ENCODE measurements at places on chromosomes 11 and 22.

DNA sequence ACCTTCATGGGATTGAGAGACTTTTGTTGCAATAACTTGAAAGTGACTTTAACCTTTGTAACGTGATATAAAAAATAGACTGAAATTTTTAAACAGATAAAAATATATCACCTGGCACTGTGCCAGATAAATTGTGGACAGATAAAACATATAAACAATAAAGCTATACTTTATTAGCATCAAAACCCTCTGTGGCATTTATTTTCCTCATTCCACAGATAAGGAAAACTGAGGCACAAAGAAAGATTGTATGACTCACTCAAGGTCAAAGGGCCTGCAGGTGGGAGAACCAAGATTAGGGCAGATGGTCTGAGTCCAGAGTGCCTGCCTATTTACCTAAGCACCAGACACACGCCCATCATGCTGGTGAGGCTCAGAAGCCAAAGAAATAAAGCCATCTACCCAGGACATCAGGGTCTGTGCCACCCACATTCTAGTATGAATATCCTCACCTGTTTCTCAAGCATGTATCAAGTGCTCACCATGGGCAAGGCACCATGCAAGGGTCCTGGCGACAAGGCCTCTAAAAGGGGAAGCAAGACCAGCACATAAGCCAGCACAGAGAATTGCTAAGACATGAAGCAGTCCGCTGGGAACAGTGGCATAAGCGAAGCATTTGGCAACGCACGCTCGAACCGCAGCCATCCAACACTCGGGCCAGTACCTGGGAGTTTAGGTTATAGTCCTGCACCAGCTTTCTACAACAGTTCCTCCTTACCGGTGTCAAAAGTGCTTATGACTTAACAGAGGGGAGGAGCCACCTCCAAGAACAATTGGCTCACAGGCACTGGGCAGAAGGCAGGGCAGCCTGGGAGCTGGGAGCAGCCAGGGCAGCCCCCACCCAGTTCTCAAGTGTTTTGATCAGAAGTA is 17.6 kb downstream of the MYH9 start:
- DNase-seq: no peak

DNA sequence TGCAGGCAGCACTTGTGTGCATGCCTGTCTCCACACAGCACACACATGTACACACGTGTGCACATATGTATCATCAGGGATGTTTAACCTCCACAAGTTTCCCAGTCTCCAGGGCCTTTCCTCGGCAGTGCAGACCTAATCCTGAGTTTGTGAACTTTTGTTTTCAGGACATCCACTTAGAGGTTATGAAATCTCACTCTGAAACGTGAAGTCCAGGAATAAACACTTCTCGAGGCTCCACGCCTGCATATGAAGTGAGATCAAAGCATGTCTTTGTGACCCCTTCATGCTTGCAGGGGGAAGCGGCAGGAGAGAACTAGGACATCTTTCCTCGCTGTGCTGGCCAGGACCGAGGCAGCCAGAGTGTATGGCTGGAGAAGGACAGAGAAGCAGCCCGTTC is 3.1 kb downstream of the SHISAL1 start:
- DNase-seq: no peak

DNA sequence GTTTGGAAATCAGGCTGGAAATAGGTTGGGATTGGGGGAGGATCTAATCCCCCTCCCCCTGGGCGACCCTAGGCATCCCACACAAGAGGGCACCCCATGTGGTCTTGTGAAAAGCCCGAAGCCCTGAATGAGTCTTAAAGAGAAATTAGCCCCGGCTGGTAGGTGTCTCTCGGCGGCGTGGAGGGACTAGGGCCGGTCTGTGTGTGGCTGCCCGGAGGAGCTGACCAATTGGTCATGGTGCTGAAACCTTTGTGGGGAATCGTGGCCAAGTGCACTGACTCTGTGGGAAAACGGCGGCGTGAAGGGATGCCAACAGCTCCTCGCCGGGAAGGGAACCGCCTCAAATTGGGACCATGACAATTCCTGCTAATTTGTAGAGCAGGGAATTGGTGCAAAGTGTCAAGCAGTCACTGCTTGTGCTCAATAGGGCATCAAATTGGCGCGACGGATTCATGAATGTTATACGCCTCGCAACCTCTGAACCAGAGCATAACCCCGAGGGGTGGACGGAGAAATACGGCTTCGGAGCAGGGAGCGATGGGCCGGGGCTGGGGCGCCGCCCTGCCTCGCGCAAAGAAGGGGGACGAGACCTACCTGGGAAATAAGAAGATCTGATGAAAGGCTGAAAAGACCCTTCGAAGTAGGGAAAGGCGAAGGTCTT is 1.5 kb downstream of the DBX1 start:
- no peak for DNase-seq

GRCh38 chr22:21633481-21633880 is 921 bp downstream of the CCDC116 start:
- no peak for DNase-seq

- no peak for DNase-seq
Observed at GRCh38 chr22:44231233-44231632, 50.5 kb downstream of the PARVG start.

DNA sequence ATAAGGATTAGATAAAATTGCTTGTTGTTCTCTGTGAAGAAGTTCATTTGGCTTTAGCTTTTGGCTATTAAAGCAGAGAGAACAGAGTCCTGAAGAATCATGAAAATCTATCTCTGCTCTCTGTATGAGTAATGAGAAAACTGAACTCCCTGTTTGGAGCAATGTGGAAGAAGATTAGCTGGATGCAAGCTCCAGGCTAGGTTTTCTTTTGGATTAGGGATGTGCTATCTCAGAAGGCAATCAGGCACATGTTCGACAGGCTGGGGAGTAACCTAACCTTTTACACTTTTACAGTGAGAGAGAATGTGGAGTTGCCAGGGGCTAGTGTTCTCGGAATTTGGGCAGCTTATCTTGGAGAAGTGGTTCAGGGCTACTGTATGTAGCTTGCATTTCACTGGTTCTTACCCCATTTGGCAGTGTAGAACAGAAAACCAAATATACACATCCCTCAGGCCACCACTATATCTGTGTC is 8.5 kb upstream of the SLN start:
- DNase-seq: no peak

DNA sequence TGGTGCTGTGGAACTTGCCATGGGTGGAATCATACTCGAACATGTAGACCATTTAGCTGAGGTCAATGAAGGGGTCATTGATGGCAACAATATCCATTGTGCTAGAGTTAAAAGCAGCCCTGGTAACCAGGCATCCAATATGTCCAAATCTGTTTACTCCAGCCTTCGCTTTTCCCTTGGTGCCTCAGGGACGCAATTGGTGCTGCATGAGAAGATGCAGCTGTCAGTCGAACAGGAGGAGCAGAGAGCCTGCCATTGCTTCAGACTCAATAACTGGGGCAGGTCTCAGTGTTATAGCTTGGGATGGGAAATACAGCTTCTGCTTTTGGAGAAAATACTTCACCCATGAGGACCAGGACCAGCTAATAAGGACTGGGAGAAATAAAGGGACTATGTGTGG is 5.0 kb upstream of the MCHR1 start:
- DNase-seq: no peak

DNA sequence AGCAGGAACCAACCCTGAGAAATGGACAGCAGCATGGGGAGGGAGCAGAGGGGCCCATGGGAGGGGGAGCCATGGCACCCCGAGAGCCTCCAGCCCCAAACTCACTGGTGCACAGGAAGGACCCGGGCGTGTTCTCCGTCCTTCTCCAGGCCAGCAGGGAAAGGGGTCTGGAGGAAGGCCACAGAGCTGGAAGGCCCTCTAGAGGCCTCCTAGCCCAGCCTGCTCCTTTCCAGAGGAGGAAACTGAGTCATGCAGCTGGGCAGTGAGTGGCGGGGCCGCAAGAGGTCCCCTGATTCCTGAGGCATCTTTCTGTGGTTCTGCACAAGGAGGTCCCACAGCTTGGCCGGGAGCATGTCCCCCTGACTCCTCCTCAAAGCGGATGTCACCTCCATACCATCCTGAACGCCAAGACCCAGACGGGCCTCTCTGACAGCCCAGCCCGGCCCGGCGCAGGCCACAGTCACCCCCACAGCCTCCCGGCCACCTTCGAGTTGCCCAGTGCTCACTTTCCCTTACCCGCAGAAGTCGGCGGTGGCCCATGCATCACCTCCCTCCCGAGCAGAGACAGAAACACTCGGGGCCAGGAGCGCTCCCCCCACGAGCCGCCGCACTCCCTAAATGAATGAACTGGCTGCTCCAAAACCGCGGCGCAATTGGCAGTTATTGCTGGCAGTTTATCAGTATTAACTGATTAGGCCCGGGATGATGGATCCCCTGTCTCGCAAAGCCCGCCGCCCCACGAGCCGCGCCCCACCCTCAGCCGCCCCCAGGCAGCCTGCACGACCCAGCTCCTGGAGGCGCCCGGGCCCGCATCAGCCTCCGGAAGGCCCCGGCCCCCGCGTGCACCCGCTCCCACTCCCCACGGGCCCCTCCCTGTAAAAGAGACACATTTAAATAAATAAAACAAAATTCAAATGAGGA is 272.5 kb downstream of the BUD13 start:
- no peak for DNase-seq

- peak; percentile 50 for DNase-seq
Observed at GRCh38 chr11:10405865-10406592, 49.0 kb upstream of the AMPD3 start.

DNA sequence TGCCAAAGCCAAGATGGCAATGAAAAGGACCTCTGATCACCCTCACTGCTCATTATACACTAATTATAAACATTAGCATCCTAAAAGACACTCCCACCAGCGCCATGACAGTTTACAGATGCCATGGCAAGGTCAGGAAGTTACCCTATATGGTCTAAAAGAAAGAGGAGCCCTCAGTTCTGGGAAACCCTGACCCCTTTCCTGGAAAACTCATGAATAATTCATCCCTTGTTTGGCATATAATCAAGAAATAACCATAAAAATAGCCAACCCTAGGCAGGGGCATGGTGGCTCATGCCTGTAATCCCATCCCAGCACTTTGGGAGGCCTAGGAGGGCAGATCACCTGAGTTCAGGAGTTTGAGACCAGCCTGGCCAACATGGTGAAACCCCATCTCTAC is 12.7 kb upstream of the CAPN5 start:
- no peak for DNase-seq

DNA sequence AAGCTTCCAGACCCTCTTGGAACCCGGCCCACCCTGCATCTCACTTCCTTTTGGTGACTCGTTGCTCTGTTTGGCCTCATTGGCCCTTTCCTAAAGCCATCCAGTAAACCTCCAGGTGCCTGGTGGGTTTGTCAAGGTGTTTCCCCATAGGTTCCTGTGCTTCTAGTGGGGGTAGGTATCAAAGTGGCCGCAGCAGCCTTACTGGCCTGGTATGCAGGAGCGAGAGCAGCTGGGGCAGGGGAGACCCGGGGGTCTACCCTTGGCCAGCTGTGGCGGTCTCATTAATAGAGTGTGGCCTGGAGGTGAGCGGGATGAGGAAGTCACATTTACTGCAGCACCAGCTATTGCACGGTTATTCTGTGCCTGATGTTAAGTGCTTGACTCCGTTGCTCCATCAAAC is 4.1 kb downstream of the APOA4 start:
- DNase-seq: no peak

DNA sequence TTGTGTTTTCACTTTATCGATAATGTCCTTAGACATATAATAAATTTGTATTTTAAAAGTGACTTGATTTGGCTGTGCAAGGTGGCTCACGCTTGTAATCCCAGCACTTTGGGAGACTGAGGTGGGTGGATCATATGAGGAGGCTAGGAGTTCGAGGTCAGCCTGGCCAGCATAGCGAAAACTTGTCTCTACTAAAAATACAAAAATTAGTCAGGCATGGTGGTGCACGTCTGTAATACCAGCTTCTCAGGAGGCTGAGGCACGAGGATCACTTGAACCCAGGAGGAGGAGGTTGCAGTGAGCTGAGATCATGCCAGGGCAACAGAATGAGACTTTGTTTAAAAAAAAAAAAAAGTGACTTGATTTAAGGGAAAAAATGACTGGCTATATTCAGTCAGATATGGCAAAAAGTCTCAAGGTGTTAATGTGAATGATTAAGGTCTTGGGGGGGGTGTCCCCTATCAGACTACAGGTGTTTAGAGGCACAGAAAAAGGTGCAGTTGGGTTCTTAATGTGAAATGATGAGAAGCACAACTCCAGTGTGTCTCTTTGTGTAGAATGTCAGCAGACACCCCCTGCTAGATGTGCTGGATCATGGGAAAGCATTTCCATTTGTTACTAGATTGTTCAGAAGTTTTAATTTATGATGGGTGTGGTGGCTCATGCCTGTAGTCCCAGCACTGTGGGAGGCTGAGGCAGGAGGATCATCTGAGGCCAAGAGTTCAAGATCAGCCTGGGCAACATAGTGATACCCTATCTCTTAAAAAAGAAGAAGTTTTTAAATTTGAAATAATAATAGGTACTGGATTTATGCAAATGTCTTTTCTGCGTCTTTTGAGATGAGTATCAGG is 17.0 kb downstream of the NEAT1 start:
- no peak for DNase-seq

- DNase-seq: no peak
Observed at GRCh38 chr11:74687237-74688023, 43.8 kb downstream of the CHRDL2 start.

- DNase-seq: no peak
Observed at GRCh38 chr11:131802440-131803115, 432.2 kb downstream of the NTM start.

- DNase-seq: no peak
Observed at GRCh38 chr22:43543522-43544288, 131.9 kb downstream of the MPPED1 start.

- DNase-seq: no peak
Observed at GRCh38 chr11:113531083-113531482, 55.9 kb upstream of the DRD2 start.

DNA sequence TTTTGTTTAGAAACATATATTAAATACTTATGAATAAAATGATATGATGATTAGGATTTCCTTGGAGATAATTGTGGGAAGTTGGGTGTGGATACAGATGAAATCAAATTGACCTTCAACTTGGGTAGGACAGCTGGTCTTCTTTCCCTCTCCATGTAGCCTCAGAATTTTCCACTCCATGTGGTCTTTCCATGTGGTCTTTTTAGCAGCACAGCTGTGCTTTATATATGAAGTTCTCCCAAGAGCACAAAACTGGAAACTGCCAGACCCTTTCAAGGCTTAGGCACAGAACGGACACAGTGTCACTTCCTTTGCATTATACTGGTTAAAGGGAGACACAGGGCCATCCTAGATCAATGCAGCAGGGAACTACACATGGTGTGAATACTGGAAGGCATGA is 28.6 kb downstream of the FAM76B start:
- no peak for DNase-seq

GRCh38 chr11:11211186-11211585 is 141.9 kb downstream of the CSNK2A3 start:
- DNase-seq: no peak

GRCh38 chr11:78251083-78251775 is 62.5 kb downstream of the USP35 start:
- no peak for DNase-seq

Data from T-helper 2 cell treated with Interferon-gamma antibody and Interleukin-4, amounts not matched to agents 5 μg/mL and 100 μg/mL, for 36 hours (primary cell).